ENCODE measurements at places on chromosomes 3 and 15. TPM values are rescaled to one million over a fixed set of nuclear protein-coding genes. Genes with fewer than 3 reads are reported as not detected.

The BSN gene
- total RNA-seq = 0.61 TPM

The SYNPR gene
- total RNA-seq = not detected

The NSMCE3 gene
- total RNA-seq = 14.6 TPM

The PIGB gene
- total RNA-seq = 46.6 TPM

The HGD gene
- total RNA-seq = not detected

All from Karpas-422 (cell line).